Dermis microvascular lymphatic vessel endothelial cell (primary cell): ENCODE measurements at places on chromosomes 5 and 9. TPM values are rescaled to one million over a fixed set of nuclear protein-coding genes. Genes with fewer than 3 reads are reported as not detected.

Gene KIAA0825
- total RNA-seq = 0.90 and 1.4 TPM in 2 replicates

Gene CDO1
- total RNA-seq = 1.6 and 3.6 TPM in 2 replicates

Gene SUB1
- 63.8 and 74.2 TPM in 2 replicates for total RNA-seq

Gene PCDHGB7
- total RNA-seq = 3.7 and 8.2 TPM in 2 replicates

Gene TNC
- 1.0 and 4.5 TPM in 2 replicates for total RNA-seq

Gene LCN2
- not detected in 2 replicates for total RNA-seq

Gene NIPAL4
- total RNA-seq = not detected in 2 replicates

Gene PCDHB5
- total RNA-seq = 0.51 and 1.4 TPM in 2 replicates

Gene PCDHGB1
- 0.39 and 1.1 TPM in 2 replicates for total RNA-seq

Gene IL5
- total RNA-seq = not detected in 2 replicates

Gene WDR38
- not detected in 2 replicates for total RNA-seq

Gene PPP2R2B
- total RNA-seq = not detected in 2 replicates

Gene SPATA6L
- 3.3 and 3.8 TPM in 2 replicates for total RNA-seq

Gene FAM120AOS
- total RNA-seq = 24.8 and 24.9 TPM in 2 replicates

Gene OSMR
- 8.0 and 11.3 TPM in 2 replicates for total RNA-seq

Gene AQP7
- total RNA-seq = not detected in 2 replicates

Gene FRMPD1
- not detected in 2 replicates for total RNA-seq

Gene CFAP157
- under 0.01 TPM in 1 of 2 replicates, not detected in the other for total RNA-seq

Gene KIAA1191
- 71.6 and 101 TPM in 2 replicates for total RNA-seq

Gene NUTM2G
- total RNA-seq = not detected in 2 replicates

Gene PLAC8L1
- not detected in 2 replicates for total RNA-seq

Gene ADAMTS12
- total RNA-seq = 1.2 and 5.2 TPM in 2 replicates

Gene SHOC1
- not detected in 2 replicates for total RNA-seq

Gene SLC31A1
- 13.9 and 15.7 TPM in 2 replicates for total RNA-seq
